ENCODE measurements at places on chromosomes 12 and 14.
A peak's percentile ranks its signal among the peaks of the same experiment; 100 is the strongest.

GRCh38 chr12:7656121-7656520, 9.6 kb downstream of the APOBEC1 start:
- no peak for DNase-seq

GRCh38 chr14:66017927-66018326, 468.2 kb upstream of the CCDC196 start:
- no peak for DNase-seq

DNA sequence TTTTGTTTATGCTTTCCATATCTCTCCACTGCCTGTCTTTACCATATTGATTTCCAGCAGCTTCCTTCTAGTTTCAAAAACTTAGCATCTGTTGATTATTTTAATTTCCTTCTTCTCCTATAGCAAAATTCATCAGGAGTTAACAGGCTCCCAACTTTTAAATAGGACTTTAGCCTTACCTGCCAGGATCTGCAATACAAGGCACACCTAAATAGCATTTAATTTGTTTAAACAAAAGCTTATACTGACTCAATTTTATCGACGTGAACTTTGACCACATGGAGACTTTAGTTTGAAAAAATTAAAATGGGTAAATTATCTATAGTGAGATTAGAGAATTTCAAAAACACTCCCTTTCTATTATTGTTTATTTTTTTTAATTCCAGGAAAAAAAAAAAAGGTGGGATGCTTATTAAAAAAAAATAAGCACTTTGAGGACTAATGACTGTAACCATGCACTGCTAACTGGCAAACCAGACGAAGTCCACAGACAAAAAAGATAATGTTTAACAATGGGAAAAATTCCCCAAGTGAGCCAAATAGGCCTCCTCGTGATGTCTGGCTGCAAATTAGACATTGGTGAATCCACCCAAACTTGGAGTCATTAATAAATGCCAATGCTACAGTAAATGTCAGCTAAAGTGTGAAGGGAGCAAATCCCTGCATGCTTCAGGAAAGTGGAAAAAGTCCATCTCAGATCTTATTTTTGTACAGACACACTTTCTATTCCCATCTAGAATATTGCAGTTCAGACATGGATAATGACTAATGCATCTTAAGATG, 40.7 kb downstream of the RMST start:
- no peak for DNase-seq

- DNase-seq: no peak
Observed at GRCh38 chr12:106446419-106447092, 89.0 kb downstream of the POLR3B start.

DNA sequence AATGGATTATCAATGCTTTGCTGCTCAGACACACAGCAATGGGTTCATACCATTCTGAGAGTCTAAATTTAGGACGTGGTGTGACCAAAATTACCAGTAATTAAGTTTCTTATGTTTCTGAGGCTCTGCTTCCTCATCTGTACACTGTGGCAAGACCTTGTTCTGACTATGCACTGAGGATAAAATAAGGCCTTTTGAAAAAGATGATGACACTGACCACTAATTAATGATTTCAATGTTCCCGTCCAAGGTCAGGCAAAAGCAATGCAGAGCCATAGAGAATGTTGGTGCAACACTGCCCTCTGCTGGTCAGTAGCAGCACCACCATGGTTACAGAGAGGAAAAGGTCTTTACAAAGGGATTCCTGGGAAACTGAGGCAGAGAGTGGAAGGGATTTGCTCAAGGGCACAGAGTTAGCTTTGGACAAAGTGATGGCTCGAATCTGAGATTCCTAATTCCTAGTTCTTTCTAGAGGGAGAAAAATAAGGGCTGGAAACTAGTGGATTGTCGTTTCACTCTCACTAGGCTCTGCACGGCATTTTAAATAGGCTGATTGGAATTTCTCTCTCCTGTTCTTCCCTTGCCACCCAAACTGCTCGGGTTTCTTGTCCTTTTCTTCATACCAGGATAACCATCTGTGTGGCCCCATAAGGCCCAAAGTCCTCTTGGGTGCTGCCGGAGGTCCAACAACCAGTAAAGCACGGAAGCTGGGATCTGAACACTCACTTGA, 22.3 kb upstream of the P2RX7 start:
- DNase-seq: peak; percentile 58

DNA sequence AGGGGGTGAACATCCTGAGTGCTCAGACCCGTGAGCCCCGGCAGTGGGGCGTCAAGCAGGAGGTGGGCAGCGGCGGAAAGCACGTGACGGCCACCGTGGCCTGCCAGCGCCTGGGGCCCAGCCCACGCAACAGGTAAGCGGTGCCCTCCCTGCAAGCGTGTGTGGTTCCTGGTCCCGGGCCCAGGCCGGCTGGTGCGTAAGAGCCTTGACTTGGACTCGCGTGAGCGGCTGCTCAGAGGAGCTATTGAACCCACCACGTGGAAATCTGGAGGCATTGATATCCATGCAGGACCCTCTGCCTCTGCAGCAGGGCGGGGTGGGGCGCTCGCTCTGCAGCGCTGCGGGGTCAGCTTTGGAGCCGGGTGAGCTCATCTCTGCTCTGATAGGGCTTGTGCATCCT, 277.0 kb downstream of the TMEM132C start:
- no peak for DNase-seq

DNA sequence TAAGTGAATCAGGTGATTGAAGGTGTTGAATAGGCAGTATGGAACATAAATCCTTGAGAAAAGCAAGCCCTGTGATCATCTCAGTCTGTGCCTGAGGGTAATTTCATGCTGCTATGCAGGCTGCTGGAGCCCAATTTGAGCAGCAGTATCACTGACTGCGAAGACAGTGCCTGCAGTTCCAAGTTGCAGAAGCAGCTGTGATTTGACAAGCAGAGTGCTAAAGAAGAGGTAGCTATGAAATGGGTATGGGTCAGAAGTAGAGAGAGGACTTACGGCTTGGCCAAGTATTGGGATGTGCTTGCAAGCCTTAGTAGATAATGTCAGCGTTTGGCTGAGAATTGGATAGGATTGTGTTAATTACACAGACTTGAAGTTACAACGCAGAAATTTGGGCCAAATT, 22.5 kb downstream of the PIK3C2G start:
- no peak for DNase-seq

GRCh38 chr12:45327823-45328383, 112.0 kb downstream of the ANO6 start:
- no peak for DNase-seq

GRCh38 chr14:61876362-61877034, 114.3 kb downstream of the SNAPC1 start:
- DNase-seq: no peak

DNA sequence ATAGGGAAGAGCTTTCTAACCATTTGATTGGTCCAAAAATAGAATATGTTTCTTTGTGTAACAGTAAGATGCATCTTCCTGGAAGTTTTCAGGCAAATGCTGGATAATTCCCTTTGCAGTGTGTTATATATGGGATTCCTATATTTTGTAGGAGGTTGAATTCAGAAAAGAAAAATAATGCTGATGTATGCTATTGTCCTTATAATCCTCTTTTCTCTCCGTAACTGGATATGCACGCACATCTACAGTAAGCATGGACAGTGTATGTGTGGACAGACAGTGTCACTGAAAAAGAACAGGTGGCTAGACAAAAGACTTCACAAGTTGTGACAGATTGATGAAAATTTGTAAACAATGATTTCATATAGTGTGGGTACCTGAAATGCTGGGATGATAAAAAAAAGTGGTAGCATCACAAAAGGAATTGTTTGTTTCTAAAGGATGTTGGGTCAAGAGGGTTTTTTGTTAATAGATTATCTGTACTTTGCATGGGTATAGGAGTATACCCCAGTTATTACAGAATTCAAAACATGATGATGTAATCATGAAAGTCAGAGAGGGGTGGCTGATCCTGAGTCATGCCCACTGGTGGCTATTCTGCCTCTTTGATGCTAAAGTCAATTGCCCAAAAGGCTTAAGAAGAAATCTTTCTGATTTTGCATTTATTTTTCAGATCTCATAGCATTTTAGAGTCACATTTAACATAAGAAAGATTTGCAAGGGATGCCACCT, 160.7 kb upstream of the TMTC1 start:
- DNase-seq: no peak

DNA sequence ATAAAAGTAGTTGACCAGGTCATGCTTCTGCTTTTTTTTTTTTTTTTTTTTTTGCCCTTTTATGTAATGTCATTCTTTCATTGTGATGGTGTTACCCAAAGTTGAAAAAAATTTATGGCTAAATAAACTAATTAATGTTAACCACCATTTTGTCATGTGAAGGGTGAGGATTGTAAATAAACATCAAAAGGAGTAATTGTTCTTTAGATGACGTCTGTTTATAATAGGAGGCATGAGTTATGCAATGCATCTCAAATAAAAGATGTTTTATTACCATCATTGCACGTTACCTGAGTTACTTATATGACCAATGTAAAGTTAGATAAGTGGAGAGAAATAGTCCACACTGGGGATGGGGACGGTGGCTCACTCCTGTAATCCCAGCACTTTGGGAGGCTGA, 349.9 kb upstream of the PDE3A start:
- DNase-seq: no peak

DNA sequence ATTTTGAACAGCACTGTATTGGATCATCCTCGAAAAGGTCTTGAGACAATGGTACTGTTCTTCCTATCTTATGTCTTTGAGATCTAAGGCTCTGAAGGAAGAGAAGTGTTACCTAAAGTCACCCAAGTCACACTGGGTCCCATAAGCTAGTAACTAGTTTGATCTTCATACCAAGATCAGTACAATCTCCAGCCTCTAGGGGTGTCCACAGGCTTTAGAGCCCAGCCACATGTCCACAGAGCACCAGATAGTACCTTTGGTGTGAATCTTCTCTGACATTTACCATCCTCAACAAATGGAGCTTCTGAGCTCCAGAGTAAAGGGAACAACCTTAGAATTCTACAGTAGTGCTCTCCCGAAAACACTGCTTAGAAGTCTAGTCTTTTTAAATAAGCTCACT, 78.7 kb downstream of the KSR2 start:
- DNase-seq: no peak

- DNase-seq: no peak
Observed at GRCh38 chr12:41014643-41015020, 173.5 kb upstream of the PDZRN4 start.

- no peak for DNase-seq
Observed at GRCh38 chr12:42504049-42504448, 85.5 kb downstream of the PRICKLE1 start.
